GF-D8 (cell line): ENCODE measurements at places on chromosomes 3 and 15.

GRCh38 chr3:119580067-119580760, 922 bp downstream of the ADPRH start:
- no peak for DNase-seq

DNA sequence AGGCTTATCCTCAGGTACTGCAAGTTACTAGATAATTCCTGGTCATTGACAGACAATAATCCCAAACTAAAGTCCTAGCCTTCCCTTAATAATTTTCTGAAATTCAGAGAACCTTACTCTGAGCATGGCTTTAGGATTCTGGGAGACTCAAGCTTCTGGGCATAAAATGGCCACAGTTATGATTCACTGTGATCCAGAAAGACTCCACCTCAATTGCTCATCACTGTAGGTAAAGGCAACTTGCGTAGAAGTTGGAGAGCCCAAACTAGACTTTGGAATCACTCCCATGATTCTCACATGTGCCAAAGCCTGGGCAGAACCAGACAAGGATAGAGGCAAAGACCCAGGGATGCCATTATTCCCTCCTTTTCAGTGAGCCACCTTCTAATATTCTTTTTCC, 195.3 kb downstream of the OSBPL10 start:
- no peak for DNase-seq

- no peak for DNase-seq
Observed at GRCh38 chr3:133753779-133754164, 7.6 kb downstream of the TF start.

DNA sequence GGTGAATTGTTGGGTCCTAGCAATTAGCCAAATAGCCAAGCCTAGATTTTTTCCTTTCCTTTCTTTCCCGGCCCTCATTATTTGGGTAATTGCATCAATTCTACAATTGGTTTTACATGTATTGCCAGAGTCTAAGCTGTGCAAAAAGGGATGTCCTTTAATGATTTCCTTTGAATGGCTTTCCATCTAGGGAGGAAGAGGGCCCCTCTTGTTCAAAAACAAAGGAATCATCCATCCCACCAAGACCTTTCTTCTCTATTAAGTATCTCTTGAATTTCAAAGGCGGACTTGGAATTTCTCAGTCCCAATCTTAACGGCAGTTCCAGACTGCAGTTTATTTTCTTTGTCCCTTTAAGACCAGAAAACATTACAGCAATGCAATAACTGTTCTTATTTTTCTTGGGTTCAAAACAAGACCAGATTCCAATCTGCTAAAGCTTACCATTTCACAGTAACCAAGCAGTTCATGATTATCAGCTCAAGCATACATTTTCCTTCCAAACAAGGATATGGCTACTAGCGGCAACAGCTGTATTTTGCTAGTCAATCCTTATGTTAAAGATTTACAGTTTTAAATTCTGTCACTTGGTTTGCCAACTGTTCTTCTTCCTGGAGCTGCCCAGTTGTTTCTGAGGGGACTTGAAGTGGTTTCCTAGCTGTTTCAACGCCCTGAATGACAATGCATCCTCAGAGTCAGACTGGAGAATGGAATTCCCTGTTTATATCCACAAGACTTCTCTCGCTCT, 91.4 kb upstream of the LRIG1 start:
- DNase-seq, result no peak

- DNase-seq, result peak; percentile 26
Observed at GRCh38 chr3:172034786-172035685, 4.3 kb upstream of the FNDC3B start.

- no peak for DNase-seq
Observed at GRCh38 chr15:61721418-61721817, 338.8 kb downstream of the VPS13C start.

DNA sequence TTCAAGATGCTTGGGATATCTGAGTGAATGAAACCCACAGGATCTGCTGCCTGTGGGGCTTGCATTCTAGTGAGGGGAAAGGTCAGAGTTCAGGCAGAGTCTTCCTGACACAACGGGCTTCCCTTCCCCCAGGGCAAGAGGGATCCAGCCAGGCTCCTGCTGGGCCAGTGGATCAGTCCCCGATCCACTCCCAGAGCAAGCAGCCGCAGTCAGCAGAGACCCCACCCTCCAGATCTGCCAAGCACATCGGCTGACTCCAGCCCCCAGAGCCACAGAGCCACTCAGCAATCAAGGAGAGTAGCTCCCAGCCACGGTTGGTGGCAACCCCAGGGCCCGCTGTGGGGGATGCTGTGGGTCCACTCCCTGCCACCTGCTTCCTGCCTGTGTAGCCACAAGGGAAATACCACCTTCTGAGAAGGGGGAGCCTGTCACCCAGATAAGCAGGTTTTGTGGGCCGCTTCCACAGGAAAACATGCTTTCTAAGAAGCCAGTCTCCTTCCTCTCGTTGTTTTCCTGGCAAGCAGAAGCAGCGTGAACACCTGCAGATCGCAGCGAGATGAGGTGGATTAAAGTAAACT, 44.9 kb downstream of the CPN2 start:
- peak; percentile 98 for DNase-seq

DNA sequence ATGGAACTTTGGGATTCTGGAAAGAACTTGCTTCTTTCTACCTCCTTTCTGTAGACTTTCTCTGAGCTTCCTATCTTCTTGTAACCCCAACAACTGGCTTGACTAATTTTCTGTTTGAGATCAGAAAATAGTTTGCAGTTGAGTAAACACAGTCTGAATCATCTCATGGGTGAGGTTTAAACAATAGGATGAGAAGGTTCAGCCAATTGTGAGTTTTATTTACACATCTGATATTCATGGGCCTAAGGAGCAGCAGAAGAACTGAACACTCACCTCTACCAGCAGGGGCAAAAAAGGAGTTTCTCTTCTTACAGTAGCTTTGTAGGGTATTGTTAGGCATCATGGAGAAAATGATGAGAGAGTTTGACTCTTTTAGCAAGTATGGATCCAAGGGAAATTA, 54.2 kb downstream of the DTWD1 start:
- DNase-seq, result no peak

GRCh38 chr3:151905647-151906046, 32.2 kb downstream of the SUCNR1 start:
- DNase-seq, result no peak

GRCh38 chr3:197547306-197548011, 8.3 kb downstream of the BDH1 start:
- DNase-seq, result no peak

DNA sequence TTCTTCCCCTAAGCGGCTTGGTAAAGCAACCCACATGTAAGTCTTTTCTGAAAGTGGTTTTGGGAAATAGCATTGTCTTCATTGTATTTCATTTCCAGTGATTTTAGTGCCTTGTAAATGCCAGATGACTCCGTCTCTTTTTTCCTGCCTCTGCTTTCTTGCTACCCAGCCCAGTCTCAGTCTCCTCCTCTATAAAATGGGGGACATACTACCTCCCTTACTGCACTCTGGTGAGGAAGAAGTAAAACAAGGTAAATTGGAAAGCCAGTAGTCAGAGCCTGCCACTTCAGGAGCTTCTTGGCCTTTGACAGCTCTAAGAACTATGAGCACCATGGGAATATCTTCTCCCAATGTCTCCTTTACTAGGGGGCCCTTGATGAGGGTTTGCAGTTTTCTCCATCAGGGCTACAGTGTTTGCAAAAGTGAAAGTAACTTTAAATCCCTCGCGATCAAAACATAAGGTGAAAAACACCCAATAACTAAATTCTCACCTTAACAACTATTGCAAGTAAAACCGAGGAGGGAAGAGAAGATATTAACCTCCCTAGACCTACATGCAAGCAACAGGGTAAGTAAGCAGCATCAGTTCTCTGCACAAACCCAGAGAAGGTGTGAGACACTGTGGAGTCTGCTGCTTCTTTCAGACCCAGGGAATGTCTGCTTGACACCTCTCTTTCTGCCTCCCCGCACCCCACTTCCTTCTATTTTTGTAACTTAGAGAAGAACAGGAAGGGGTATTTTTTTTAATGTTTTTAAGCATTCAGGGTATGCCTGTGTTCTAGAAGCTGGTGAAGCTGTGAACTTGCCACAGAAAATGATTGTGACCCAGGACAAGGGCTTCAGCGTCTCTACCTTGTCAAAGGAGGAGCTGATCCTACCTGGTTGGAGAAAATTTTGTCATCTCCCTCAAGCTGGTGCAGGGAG, 159.1 kb upstream of the EOMES start:
- DNase-seq, result no peak

GRCh38 chr15:78617516-78617915, 3.3 kb downstream of the CHRNA3 start:
- DNase-seq, result no peak

DNA sequence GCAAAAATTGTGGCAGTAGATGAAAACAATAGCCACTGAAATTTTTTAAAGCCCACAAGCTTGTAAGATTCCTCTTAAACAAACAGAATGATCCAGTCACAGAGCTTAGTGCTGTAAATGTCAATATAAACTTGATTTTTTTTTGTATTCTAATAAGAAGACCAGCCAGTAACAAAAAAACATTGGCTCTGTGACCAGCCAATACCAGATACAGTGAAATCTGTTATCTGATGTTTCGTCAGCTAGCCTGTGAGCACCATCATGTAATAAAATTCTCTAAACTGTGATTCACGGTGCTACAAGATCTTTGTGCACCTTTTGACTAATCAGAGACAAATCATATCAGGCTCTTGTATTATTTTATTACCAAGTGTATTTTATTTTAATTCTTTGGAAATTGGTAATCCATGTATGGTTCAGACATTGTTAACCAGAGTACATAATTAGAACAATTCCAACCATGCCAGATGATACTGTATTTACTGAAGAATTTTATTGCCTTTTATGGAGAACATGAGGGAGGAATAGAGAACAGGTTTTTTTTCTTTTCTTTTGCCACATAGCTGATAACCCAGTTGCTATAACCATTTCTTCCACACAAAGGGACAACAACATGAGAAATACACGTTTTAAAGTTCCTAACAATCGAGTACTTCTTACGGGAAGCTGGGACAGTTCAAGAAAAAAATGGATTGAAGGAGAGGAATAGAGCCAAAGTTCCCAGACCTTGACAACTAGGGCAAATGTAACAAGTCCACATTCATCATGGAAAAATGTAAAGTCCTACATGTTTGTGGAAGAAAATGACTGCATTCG, 71.9 kb downstream of the FILIP1L start:
- DNase-seq, result no peak

DNA sequence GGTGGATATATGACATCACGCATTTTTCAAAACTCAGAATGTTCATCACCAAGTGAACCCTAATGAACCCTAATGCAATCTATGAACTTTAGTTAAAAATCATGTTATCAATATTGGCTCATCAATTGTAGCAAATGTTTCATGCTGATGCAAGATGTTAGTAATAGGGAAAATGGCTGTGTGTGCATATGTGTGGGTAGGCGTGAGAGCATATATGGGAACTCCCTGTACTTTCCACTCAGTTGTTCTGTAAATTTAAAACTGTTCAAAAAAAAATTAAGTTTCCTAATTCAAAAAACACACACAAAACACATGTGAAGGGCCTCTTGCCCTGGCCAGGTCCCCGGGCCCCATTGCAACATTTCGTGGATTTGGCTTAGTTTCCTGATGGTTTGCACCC, 89.7 kb upstream of the PROK2 start:
- no peak for DNase-seq

DNA sequence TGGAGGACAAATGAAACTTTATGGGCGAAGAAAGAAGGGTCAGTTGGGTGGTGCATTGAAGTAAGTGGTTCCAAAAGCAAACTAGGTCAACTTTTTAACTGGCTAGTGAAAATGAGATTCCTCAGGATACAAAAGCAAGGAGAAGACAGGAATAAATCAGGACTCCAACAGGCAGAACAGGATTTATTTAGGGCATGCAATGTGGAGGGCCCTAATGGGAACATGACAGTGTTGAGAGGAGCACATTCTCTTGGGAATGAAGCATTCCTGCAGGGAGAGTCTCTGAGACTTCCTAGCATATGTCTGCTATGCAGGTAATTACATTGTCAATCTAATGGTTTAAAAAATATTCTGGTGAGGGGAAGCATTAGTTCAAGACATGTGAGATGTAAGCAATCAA, 8.7 kb downstream of the NPAP1 start:
- DNase-seq, result no peak

- no peak for DNase-seq
Observed at GRCh38 chr15:88654430-88655102, 15.8 kb downstream of the ISG20 start.

DNA sequence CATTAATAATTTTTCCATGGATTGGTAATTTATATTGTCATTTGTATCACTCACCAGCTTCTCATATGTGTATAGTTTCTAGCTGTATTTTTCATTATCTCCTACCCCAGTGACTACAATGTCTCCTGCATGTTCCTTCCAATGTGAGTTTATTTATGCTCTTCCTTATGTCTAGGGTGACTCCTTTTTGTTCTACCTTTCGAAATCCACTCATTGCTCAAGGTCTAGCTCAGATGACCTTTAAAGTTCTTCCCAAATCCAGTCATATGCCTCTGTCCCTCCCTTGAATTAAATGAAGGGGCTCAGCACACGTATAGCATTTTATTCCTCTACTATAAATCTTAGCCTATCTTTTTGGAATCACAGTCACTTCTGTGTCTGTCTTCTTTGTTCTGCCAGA, 53.0 kb downstream of the TMEM45A start:
- DNase-seq, result no peak

- no peak for DNase-seq
Observed at GRCh38 chr3:35670408-35670965, 31.2 kb downstream of the ARPP21 start.

GRCh38 chr3:180275176-180275575, 238.4 kb upstream of the PEX5L start:
- DNase-seq, result no peak

GRCh38 chr3:194447161-194447560, 39.6 kb downstream of the ATP13A3 start:
- DNase-seq, result no peak

GRCh38 chr3:167110901-167111300, 269.2 kb downstream of the ZBBX start:
- DNase-seq, result no peak

- DNase-seq, result no peak
Observed at GRCh38 chr3:71035886-71036285, 547.6 kb downstream of the FOXP1 start.

DNA sequence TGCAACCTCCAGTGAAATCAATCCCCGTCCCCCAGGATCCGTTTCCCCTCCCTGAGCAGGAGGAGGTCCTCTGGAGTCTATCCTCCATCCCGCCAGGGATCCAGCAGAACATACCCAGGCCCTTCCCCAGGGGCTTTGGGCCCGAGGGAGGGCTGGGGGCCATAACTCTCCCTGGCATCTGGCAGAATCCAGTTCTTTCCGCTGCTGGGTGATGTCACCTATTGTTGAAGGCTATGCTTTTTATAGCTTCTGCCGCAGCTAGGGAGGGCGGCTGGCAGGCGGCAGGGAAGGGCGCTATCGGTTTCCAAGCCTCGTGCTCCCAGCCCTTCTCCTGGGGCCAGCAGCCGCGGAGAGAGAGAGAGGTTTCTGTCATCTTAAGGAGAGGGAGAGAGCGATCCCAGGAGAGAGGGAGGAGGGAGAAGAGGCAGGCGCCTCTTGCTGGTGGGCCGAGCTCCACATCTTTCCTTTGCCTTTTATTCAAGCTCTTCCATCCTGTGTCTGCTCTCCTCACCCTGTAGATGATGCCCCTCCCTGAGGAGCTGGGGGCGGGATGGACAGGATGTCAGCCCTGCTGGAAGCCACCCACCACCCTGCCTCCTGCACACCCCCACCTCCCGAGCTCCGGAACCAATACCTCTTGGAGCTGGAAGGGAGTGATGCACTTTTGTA, 120.1 kb downstream of the ANP32A start:
- no peak for DNase-seq

- no peak for DNase-seq
Observed at GRCh38 chr3:14872706-14873105, 53.9 kb downstream of the FGD5 start.
